Inflammatory macrophage treated with lipopolysaccharide for 1 hour (primary cell): ENCODE measurements at places on chromosomes 3 and 15.

DNA sequence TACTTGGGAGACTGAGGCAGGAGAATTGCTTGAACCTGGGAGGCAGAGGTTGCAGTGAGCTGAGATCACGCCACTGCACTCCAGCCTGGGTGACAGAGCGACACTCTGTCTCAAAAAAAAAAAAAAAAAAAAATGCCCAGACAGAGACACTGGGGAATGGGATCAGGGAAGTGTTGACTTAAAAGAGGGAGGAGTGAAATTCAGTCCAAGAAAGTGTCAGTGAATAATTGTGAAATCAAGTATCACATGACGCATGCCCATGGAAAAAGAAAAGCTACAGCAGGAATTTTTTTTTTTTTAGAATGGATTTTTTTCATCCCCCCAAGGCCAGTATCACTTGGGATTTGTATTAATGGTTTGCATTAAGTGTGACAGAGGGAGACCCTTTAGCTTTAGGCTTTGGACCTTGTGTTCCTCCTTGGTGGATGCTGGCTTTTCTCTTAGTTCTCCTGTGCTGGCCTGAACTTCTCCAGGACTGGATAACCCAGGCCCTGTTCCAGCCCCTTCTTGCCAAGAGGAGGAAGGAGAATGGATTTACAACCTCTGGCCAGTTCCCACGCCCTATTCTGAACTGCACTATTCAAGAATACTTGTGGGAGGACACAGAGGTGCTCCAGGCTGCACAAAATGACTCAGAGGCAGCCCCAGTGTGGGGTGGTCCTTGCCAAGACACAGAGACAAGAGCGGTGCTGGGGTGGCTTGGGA is 36.7 kb upstream of the ZNF774 start:
- DNase-seq = no peak

DNA sequence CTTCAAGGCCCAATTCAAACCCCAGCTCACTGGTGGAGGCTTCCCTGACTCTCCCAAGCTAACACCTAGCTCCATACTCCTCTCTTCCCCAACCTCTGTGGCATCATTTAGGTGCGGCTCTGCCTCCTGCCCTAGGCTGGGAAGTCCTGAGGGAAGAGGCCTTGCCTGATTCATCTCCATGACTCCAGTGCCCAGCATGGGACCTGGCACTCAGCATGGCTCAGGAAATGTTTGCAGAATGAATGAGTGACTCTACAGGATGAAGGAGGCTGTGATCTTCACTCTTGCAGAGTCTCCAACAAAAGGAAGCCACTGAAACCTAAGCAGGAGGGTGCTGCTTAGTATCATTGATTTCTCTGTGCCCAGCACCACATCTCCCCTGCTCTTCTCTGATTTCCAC is 34.5 kb upstream of the INSYN1 start:
- DNase-seq = no peak

DNA sequence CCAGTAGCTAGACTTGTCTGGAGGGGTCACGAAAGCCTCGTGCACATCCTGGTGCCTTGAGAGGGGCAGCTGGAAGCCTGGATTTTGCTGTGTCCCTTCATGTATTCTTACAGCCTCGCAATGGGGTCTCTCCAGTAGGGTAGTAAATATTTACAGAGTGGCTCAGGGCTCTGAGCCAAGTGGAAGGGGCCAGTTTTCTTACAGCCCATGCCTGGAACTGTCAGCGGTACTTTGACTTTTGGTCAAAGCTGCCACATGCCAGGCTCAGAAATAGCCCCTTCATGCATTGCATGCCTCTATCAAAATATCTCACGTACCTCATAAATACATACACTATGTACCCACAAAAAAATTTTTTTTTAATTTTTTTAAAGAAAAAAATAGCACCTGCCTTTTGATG is 119.2 kb downstream of the OSBPL10 start:
- DNase-seq = no peak

DNA sequence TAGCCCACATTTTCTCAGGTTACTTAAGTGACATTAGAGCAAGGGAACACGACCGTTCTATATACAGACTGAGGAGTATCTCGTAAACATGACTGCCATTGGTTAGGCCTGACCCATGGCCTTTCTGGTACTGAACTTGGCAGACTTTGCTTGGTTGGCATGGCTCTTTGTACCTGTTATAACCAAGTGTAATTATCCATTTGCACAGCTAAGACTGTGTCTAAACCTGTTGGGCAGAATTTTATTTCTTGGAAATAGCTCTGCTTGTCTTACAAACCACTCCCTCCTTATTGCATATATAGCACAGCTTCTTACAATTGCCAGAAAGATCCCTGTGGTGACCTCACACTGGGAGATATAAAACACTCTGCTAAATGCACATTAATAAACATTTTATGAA is 106.9 kb downstream of the P2RY1 start:
- DNase-seq = no peak

GRCh38 chr3:36381311-36381956 is 1.1 kb downstream of the STAC start:
- DNase-seq = no peak

- DNase-seq = no peak
Measured at GRCh38 chr3:58107597-58107996, 99.4 kb downstream of the FLNB start.

GRCh38 chr15:26722621-26723160 is 50.2 kb downstream of the GABRB3 start:
- DNase-seq = no peak

GRCh38 chr3:63979093-63979885 is 44.0 kb downstream of the PSMD6 start:
- peak; percentile 37 for DNase-seq

DNA sequence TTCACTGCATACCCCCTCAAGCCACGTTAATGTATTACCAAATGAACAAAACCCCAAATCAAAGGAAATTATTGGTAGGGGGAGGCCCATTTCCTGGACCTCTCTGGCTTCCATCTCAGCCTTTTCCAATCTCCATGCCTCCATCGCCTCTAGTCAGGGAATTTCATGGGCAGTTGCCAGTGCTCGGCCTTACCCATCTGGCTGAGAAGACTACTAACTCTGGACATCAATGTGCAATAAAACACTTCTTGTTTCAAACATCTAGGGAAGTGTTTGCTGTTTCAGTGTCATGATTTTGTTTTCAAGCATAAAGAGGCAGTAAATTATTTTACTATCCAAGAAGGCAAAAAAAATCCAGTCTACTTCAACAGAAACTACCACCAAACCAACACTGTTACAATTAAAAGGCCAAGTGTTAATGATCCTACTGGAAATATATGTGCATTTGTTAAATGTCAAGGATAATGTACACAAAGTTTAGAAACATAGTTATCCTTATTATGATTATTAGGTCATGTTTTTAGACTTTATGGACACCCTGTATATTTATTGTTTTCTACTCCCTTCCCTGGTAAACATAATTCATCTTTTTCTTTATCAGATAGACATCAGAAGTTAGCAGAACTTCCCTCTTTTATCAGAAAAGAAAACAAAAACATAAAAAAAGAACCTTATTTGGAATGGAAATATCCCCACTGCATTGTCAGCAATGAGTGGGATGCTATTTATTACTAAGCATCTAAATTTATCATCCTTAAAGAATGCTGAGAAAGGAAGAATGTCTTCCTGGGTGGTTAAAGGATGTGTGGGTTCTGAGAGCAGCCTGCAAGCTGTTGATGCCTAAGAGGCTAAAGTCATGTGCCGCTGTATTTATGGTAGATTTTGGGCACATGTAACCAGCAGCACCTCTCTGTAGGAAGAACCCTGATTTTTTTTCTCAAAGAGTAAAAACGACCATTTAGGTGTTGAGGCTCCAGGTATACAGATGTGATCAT is 15.2 kb downstream of the LDHAL6B start:
- DNase-seq = peak; percentile 48

- DNase-seq = no peak
Measured at GRCh38 chr3:117184574-117184973, 475.0 kb downstream of the TUSC7 start.

- DNase-seq = peak; percentile 15
Measured at GRCh38 chr3:19190602-19191001, 42.3 kb downstream of the KCNH8 start.

GRCh38 chr15:38602910-38603670 is 38.5 kb upstream of the RASGRP1 start:
- no peak for DNase-seq

GRCh38 chr3:171620825-171621434 is 160.7 kb upstream of the TNIK start:
- DNase-seq = peak; percentile 86

GRCh38 chr3:42505849-42506410 is 3.5 kb downstream of the VIPR1 start:
- DNase-seq = no peak

DNA sequence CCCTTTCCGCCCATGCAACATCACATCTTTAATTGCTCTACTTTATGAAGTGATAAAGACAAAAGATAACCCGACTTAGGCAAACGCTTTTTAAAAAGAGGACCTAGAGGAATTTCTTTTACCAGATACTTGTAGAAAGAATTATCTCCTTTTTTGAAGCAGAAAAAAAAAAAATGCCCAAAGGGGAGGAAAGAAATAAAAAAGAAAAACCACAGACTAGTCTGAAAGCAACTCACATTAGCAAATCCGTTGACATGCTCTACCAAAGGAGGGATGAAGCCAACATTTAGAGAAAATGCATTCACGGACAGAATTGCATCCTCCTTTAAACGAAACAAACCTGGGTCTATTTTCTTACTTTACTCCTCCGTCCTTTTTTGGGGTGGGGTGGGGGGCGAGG is 213.6 kb downstream of the MEIS2 start:
- no peak for DNase-seq

- no peak for DNase-seq
Measured at GRCh38 chr3:21801631-21802030, 50.6 kb upstream of the ZNF385D start.

DNA sequence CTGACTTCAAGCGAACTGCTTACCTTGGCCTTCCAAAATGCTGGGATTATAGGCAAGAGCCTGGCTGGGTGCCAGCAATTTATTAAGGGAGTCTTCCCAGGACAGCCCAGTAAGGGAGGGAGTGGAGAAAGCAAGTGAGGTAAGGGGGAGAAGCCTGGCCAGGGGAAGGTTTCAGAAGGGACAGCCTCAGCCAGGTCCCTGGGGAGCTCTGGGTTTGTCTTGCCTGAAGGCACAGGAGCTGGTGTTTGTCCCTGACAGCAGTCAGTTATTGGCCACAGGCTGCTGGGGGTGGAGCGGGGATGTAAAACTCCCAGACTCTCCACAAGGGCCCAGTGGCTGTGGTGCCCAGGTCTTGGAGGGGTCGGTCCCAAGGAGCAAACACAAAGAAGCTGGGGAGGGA is 33.0 kb upstream of the CDCP1 start:
- no peak for DNase-seq

- DNase-seq = no peak
Measured at GRCh38 chr3:178623666-178624255, 87.5 kb downstream of the KCNMB2 start.

DNA sequence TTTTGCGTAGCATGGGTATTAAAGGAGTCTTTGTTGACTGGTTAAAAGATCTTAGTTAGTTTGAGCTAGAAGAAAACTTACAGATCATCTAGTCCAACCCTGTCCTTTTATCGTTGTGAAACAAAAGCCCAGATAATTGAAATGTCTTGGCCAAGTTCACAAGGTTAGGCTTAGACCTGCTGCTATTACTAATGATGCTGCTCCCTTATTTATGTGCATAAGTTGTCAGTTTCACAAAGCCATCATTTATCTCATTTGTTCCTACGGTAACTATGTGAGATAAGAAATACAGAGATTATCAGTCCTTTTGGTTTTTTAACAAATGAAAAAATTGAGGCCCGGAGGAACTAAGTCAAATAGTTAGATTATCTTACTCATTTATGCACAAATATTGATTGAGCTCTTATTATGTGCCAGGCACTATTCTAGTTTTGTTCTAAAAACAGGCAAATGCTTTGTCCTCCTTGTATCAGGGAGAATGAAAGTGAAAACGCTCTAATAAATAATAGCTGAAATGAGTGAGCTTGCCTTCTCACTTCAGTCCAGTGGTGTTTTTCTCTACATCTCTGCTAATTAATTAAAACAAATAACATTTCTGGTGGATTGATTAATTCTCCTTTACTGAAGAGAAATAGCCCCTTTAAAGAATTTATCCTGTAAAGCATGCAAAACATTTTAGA is 49.1 kb upstream of the TPRG1 start:
- DNase-seq = no peak

GRCh38 chr15:101182215-101182614 is 69.6 kb downstream of the CHSY1 start:
- no peak for DNase-seq

- no peak for DNase-seq
Measured at GRCh38 chr3:142705198-142705597, 18.6 kb upstream of the TRPC1 start.

- DNase-seq = no peak
Measured at GRCh38 chr3:73656241-73656890, 31.6 kb upstream of the PDZRN3 start.
